ENCODE measurements at places on chromosomes 4 and X. TPM values are rescaled to one million over a fixed set of nuclear protein-coding genes. Genes with fewer than 3 reads are reported as not detected.

GRCh38 chr4:76449833-76450232, 14.8 kb downstream of the SHROOM3 start:
- H3K27ac ChIP-seq: no peak overlapping the region
- no peaks in the 10 kb centered on the region for H3K36me3 ChIP-seq
- peaks cover 7% of the 10 kb centered on the region for H3K4me1 ChIP-seq
- no peak overlapping the region for H3K4me3 ChIP-seq

DNA sequence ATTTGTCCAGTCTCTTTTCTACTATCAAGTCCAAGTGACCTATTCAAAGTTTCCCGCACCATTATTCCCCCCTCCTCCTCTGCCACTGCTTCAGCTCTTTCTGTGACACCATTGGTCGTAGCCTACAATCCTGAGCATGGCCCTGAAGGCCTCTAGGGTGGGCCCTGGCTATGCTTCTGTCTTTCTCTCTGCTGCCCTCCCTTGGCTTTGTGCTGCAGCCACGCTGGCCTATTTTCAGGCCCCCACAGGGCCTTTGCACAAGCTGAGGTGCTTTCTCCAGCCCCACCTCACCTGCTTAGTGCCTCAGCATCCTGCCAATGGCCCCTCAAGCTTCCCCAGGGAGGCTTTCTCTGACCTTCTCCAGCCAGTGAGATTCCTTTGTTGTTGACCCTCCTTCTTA, 156.5 kb downstream of the NHS start:
- DNase-seq: no peak
- H3K4me3 ChIP-seq: no peak overlapping the region
- H3K27ac ChIP-seq: no peak overlapping the region
- H3K4me1 ChIP-seq: peaks cover 30% of the 10 kb centered on the region

DNA sequence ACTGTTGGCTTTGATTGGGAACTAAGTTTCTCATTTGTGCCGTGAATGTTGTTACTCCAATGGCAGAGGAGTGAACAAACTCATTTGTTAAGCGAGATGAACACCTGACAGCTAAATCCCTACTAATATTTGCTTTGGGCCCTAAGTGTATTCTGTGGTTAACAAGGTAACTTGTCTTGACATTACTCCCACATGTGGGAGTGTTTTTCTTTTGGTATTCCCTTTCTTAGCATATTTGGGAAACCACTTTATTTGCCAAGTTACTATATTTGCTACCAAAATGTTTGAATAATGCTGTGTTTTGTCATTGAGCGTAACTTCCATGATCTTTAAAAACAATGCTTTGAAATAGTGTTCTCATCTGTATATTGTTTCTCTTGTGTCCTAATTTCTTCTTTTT, 82.5 kb downstream of the ARHGAP10 start:
- no peak for DNase-seq
- peaks cover 23% of the 10 kb centered on the region for H3K4me1 ChIP-seq

DNA sequence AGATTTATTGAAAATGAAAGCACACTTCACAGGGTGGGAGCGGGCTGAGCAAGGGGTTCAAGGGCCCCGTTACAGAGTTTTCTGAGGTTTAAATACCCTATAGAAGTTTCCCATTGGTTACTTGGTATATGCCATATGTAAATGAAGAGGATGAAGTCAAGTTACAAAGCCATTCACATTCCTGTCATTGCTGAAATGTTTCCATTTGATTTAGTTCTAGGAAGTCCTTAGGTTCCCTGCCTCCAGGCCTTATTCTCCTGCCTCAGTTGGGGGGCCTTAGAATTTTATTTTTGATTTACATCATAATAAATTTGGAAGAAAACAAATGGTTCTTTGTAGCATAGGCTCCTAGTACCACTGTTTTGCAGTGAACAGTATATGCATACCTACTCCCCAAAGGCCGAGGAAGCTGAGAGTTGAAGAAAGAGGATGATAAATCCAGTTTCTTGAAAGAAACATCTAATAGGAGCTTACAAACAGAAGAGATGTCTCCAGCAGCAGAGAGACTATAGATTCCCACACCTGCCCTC, 31.8 kb downstream of the SERTM2 start:
- no peak for DNase-seq
- H3K27ac ChIP-seq: no peak overlapping the region
- no peaks in the 10 kb centered on the region for H3K36me3 ChIP-seq
- H3K27me3 ChIP-seq: no peaks in the 10 kb centered on the region

GRCh38 chrX:9188117-9188516, 154.2 kb upstream of the FAM9B start:
- H3K4me3 ChIP-seq: no peak overlapping the region
- DNase-seq: no peak

Gene NPY1R
- total RNA-seq: 11.6 TPM

Gene LINC00632
- 22.6 TPM for total RNA-seq

All from thyroid gland (tissue), 4 donors.